ENCODE measurements at places on chromosomes 13 and 19.

DNA sequence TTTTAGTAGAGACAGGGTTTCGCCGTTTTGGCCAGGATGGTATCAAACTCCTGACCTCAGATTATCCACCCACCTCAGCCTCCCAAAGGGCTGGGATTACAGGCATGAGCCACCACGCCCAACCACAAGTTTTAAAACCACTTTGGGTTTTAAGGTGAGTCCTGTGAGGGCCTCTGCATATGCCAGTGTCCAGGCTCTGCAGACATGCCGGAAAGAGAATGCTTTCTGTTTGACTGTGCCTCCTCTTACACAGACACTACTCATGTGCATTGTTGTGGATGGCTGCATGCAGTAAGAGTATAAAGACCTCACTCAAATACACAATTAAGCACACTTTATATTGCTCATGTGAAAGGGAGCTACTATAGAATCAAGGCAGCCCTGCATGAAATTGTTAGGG is 20.8 kb upstream of the SLC25A30 start:
- DNase-seq, result no peak

GRCh38 chr19:10653482-10653731 is 739 bp upstream of the ILF3 start:
- no peak for DNase-seq

DNA sequence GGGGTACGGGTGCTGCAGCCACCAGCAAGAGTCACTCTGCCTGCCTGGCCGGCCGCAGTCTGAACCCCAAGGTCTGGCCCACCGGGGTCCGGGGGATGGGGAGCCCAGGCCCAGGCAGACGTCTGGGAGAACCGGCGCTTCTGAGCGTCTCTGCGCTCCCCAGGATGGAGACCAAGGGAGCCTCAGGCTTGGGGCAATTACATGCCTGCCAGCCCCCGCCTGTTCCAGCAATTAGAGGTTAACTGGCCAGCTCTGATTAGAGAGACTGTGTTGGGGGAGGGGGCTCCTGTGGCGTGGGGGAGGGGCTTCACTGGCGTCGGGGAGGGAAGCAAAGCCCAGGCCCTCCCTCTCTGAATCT is 11.9 kb downstream of the MEIS3 start:
- DNase-seq, result no peak

- DNase-seq, result no peak
Observed at GRCh38 chr19:46963093-46963734, 56.4 kb upstream of the NPAS1 start.

DNA sequence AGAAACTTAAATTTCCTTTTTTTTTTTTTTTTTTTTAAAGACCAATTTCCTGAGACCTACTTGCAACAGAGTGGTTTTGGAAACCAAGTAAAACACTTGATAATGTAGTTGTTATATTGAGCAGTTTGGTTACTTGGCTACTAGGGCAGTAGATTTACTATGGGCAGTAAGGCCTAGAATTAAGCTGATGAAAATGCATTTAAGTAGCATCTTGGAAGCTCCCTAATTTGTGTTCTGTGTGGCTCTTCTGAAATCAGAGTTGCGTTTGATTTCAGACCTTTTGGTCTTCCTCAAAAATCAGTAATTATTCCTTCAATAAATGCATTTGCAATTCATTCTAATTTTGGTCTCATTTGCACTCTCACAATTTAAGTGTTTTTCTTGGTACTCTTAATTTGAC is 810 bp downstream of the GPR180 start:
- DNase-seq, result no peak

DNA sequence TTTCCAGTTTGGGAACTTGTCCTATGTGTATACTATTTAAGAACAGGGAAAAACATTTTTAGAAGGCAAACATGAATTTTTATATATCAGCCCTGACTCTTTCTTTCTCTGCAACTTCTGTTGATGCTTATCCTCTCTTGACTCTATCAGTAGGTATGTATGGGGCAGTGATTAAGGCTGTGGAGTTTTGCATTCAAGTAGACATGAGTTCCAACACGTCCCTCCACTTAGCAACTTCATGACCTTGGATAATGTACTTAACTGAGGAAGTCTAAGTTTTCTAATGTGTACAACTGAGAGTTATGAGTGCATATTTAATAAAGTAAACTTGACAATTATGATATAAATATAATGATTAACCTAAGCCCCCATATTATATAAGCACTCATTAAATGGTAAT is 414.6 kb downstream of the TDRD3 start:
- no peak for DNase-seq

- DNase-seq, result no peak
Observed at GRCh38 chr13:112818698-112819045, 128.8 kb downstream of the ATP11A start.

DNA sequence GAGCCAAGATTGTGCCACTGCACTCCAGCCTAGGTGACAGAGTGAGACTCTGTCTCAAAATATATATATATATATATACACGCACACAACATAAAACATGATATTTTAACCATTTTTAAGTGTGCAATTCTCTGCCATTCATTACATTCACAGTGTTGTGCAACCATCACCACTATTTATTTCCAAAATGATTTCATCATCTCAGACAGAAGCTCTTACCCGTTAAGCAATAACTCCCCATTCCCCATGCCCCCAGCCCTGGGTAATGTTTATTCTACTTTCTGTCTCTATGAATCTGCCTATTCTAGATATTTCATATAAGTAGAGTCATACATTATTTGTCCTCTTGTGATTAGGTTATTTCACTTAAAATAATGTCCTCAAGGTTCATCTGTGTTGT is 20.3 kb downstream of the WDR88 start:
- no peak for DNase-seq

DNA sequence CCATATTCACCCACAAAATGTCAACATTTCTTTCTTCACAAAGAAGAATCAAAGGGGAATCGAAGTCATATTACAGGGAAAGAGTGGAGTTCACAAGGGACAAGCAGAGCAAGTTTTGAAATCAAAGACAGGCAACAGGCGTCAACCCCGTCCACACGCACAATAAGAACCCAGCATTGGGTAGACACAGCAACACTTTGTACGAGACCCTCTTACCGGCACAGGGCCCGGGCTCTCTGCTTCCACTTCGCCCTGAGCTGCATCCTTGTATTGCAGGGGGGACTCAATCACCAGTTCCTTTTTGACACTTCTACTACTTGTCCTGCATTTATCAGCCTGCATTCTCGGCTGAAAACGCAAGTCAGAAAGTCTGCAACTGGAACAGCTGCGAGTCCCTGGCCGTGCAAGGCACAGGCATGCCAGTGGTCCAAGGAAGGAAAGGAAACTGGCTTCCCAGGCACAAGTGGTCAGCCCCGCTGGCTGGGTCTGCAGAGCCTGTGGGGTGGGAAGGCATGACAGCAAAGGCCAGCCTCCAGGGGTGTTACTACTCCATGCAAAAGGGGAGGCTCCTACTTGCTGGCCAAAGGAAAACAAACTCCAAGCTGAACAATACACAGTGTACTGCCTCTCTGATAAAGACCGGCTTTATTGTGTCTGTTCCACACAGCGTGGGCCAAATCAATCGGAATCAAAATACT is at the start of gene DOCK9:
Gene DOCK9, minus strand, starts transcription at position 497 of the 698 bp plus-strand sequence. Its CDS starts 155 bp downstream, at position 342.
- DNase-seq, result no peak

DNA sequence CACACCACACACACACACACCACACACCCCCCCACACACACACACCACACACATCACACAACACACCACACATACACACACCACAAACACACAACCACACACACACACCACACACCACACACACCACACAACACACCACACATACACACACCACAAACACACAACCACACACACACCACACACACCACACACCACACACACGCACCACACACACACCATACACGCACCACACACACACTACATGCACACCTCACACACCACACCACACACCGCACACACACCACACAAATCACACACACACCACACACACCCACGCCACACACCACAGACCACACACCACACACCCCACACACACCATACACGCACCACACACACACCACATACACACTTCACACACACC is 83.5 kb downstream of the ZNF557 start:
- no peak for DNase-seq

- no peak for DNase-seq
Observed at GRCh38 chr19:55454787-55455243, 6.6 kb downstream of the ISOC2 start.

- no peak for DNase-seq
Observed at GRCh38 chr13:40272776-40273139, 393.7 kb downstream of the FOXO1 start.

DNA sequence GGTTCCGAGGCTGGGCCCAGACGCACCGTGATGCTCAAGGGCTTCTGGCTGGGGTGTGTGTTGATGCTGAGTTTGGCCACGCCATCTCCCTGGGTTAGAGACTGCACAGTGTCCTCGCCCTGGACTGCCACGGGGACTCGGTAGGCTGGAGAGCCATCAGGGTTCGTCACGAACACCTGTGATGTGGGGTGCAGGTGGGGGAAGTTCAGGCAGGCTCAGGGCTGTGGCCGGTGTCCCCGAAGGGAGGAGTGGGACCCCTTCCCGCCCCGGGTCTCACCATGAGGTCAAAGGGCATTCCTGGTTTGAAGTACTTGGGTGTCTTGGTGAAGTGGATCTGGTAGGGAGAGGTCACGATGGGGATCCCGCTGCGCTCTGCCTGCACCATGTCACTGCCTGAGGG is 8.2 kb downstream of the C3 start:
- no peak for DNase-seq

GRCh38 chr19:5624018-5624663 is 1.3 kb downstream of the SAFB start:
- DNase-seq, result no peak

GRCh38 chr19:46542428-46543230 is 47.0 kb upstream of the PNMA8B start:
- DNase-seq, result peak; percentile 53

- no peak for DNase-seq
Observed at GRCh38 chr19:932648-933552, 7.1 kb downstream of the ARID3A start.

DNA sequence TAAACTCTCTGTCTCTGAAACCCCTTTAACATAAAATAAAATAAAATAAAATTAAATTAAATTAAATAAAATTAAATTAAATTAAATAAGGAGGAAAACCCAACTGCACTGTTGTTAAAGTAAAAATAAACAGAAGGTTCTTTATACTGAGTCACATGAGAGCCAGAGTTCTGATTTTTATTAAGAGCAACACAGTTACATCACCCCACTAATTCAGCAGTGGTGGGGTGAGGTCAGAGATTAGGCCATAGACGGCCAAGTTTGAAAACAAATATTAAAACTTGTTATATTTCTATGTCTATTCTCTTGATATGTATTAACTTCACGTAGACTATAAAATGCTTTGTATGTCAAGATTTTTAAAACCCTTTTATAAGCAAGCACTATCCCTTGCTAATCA is 59.5 kb downstream of the MYCBP2 start:
- no peak for DNase-seq

- no peak for DNase-seq
Observed at GRCh38 chr19:31626941-31627340, 277.7 kb upstream of the TSHZ3 start.

DNA sequence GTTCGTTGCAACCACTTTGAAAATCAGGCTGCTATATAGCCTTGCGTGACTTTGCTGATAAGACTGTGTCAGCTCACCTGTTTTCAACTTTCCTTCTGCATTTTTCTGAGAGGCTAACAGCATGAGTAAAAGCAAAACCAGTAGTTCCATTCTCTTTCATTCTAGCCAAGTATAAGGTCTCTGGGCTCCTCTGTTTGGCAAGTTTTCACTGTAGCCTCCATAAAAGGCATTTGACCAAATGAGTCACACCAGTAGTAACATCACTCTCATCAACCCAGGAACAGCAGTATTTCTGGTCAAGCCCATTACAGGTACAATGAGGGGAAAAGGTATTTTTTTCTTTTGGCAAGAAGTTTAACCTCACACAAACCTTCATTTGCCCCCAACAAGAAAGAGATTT is 1149.8 kb upstream of the MIR17HG start:
- DNase-seq, result no peak

GRCh38 chr13:27083183-27083582 is 88.4 kb downstream of the USP12 start:
- no peak for DNase-seq

GRCh38 chr13:88125055-88125454 is 453.9 kb downstream of the SLITRK5 start:
- no peak for DNase-seq

DNA sequence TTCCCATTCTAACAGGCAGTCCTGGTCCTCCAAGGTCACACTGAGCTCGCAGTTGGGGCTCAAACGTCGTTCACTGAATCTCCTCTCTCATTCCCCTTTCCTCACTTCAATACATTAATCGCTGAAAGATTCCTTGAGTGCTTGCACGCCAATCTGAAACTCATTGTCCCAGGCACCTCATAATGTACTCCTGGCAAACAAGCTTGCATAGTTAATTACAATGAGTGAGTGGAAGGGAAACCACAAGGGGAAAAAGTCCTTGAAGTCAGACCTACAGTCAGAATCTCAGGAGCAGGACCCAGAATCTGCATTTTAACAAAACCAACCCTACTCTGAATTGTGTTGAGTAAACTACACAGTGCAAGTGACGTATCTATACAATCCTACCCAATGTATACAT is 86.9 kb downstream of the CRYL1 start:
- no peak for DNase-seq

DNA sequence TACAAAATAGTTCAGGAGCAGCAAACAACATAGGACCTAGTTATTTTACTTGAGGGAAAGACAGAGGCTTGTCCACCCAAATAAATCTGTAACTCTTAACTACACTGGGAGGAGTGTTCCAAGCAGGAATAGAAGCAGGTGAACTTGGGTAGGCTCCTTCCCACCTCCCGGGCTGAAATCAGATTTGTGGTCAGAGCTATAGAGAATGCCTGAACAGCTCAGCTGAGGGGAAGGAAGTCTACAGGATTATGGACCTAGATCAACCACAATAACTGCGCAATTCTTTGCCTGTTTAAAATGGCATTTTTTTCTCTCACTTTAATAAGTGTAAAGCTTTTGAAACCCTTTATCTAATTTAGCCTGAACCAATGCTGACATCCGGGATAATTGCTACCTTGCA is 73.5 kb upstream of the IRS2 start:
- no peak for DNase-seq

GRCh38 chr13:63393112-63393511 is 1977.5 kb upstream of the PCDH20 start:
- no peak for DNase-seq

DNA sequence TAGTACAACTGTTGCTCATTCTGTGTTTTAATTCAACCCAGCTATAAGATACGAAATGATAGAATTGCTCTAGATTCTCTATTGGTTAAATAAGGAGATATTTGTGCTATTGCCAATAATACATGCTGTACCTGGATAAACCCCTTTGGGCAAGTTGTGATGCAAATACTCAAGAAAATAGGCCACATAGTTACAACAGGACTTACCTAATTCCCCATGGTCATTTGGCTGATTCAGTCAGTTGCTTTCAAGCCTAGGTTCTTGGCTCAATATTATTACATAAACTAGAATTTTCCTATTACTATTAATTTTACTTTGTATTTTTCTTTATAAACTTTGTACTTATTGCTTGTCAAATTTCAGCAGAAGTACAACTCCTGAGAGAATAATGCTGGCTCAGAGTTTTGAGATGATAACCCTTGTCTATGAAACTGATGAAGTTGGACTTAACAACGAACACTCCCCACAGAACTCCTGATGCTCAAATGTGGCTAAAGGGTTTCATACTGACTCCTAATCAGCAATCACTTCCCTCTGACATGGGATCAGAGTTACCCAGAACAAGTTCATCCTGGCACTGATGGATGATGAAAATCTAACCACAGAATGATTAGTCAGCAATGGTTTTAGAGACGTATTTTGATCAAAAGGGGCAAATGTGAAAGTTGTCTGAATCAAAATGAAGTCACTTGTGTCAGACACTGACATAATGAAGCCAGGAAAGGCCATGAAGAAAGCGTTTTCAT is 221.1 kb downstream of the ITGBL1 start:
- DNase-seq, result no peak

Measured in activated T-helper 1 cell treated with Interleukin-2 at 50 U/mL for 16 hours (primary cell).